Activated naive CD8-positive, alpha-beta T cell treated with anti-CD3 and anti-CD28 coated beads, Interleukin-2, amount 50 U/mL, for 16 hours (primary cell): ENCODE measurements at places on chromosomes 6 and 20.

DNA sequence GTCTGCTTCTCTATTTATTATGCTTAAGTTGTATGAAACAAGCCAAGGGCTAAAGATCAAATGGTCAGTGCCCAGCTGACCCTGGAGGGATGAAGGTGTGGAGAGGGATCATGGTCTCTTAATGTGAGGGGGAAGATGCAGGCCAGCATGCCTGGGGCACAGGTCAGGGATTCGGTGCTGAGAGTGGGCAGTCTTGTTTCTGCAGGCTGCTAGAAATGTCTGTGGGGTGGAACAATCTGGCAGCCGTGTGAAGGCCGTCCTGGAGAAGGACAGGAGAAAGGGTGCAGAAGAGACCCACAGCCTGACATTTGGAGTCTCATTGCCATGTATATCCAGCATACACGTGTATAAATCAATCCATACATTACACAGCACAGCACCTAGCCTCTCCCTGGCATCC lies 258.3 kb upstream of the MOCS1 start:
- DNase-seq, result no peak

DNA sequence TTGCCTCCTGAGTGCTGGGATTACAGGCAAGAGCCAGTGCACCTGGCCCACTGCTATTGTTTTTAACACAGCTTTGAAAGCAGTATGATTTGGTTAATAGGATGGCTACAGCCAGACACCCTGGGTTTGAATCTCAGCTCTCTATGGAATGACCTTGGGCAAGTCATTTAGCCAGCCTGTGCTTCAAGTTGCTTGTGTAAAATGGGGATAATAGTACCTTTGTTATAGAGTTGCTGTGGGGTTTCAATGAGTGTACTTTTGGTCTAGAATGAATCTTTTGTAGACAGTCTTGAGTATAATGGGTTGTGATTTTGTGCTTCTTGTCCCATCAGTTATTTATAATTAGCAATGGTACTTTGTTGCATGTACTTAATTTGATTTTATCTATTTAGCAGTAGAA lies 70.9 kb downstream of the JARID2 start:
- no peak for DNase-seq

GRCh38 chr6:104540743-104541142 lies 319.0 kb downstream of the HACE1 start:
- no peak for DNase-seq

DNA sequence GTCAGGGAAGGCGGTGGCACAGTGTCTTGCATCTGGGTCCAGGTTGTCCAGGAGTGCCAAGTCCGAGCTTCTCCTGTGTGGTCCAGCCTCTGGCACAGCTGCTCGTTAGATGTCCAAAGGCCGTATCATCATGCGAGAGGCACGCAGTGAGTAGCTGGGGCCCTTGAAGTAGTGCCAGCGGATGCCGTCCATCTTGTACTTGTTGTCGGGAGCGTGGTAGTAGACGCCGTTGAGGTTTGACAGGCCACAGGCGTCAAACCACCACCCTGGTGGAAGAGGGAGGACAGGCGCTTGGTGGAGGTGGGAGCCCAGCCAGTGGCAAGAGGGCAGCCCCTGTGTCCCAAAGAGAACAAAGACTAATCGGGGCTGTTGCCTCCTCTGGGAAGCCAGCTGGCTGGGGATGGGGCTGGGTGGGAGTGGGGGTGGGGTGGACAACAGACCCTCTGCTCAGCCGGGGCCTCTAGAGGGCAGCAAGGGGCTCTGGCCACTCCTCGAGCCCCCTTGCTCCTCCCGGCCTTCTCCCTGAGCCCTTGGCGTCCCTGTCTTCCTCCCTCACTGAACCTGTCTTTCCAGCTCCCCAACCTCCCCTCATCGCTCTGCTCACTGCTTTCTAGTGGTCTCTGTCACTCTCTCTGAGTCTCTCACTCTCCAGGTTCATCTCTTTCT lies 39.5 kb downstream of the FAM110A start:
- DNase-seq, result no peak

GRCh38 chr6:148891405-148891783 lies 144.6 kb downstream of the UST start:
- no peak for DNase-seq

DNA sequence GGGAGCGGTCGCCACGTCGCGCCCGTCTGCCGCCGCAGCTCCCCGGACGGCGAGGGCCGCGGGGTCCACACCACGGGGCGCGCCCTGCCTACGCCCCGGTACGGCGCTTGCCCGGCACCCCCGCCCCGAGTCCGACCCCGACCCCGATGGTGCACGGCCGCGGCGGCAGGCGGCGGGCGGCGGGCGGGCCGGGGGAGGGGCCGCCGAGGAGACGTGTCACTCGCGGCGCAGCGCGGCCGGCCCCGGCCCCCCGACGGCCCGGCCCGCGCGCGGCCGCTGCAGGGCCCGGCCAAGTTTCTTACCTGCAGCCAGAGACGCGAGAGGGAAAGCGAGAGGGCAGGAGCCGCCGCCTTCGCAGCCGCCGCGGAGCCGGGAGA lies 328 bp downstream of the RRBP1 start:
- no peak for DNase-seq

DNA sequence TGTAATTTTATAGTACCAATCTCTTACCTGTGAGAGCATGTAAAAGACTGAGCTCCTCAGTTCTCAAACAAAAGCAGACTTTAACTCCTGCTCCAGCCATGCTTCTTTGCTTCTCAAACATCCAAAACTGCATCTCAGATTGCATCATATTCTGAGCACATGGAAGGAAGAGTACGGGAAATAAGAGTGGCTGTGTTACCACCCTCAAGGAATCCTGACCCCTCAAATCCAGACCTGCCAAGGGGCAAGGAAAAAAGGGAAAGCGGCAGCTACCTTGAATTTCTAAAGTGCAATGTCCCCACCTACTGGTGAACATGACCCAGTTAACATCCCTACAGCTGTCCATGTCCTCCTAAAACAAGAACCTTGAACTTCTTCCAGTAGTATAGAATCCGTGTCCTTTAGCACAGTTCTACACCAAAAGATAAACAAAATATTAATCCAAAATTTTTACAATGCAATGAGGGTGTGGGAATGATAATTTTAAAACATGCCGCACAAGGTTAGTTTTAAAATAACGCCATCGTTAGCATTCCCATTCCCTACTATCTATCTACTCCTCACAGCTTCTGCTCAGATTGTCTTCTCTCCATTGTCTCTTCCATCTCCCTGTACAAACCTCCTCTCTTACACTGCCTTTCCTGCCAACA lies 34.1 kb upstream of the HLA-DQB1 start:
- no peak for DNase-seq

DNA sequence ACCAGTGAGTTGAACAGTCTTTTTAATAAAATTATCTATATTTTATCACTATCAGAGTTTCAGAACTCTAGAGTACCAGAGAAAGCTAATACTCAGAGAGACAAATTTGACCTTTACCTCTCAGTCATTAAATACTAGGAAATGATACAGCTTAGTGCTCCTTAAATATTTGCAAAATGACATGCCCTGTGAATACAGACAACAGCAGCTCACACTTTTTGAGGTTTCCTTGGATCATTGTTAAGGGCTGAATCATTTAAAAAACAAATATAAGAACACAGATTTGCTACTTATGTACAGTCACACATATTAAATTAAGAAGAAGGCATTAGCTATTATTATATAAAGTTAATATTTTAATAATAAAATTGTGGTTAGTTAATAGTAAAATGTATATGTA lies 1158.7 kb upstream of the EYS start:
- DNase-seq, result no peak

GRCh38 chr20:4791121-4791520 lies 69.4 kb downstream of the PRND start:
- no peak for DNase-seq

- DNase-seq, result no peak
Observed at GRCh38 chr6:37556881-37557644, 57.4 kb upstream of the CCDC167 start.

GRCh38 chr20:46367967-46368901 lies 38.2 kb downstream of the ELMO2 start:
- DNase-seq, result no peak

- DNase-seq, result peak; percentile 66
Observed at GRCh38 chr6:27753668-27754407, 158.4 kb downstream of the OR2B2 start.

- no peak for DNase-seq
Observed at GRCh38 chr6:105646391-105646867, 243.5 kb upstream of the PREP start.

GRCh38 chr20:2602046-2602735 lies 50.2 kb upstream of the NOP56 start:
- no peak for DNase-seq

DNA sequence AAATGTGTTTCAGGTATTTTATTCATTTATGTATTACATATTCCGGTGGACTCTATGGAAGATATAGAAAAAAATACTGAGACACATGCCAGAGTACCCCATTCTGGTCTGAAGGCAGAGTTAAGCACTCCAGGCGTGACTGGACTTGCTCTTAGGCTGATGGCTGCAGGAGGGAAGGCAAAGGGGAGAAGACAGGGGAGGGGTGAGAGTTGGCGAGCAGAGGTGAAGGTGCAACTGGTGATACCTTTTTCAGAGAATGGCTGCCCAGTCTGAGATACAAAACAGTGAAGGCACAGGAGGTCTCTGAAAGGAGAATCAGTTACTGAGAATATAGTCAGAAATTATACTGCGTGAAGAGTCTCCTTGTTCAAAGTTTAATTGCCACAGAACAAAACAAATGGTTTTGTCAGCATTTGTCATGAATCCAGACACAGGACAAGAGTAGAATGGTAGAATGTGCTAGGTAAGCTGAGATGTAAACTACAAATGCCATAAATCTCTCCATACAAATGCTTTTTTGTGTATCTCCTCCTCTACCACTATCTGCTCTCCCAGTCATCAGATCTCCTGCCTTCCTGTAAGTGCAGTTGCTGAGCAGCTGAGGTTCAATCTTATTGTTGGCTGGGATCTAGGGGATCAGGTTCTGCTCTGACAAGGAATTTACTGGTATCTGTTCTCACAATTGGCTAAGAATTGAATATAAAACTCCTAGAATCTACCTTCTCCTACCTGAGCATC lies 104.2 kb upstream of the DST start:
- no peak for DNase-seq

DNA sequence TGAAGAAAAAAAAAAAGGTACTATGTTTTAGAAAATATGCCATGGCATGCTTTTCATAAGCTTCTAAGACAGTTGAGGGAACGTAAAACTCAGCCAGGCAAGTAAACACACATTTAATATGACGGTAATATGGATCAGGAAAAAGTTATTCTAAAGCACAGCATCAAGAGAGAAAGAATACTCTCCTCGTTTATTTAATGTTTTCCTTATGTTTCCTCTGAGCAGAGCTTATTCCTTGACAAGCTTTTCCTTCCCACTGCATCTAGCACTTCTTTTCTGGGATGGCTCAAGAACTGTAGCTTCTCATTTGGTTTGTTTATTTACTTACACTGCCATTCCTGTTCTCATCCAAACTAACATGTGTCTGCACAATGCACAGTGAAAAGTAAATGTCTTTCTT lies 2.7 kb upstream of the RSPO3 start:
- DNase-seq, result no peak

- no peak for DNase-seq
Observed at GRCh38 chr6:78340755-78341154, 526.6 kb upstream of the IRAK1BP1 start.

DNA sequence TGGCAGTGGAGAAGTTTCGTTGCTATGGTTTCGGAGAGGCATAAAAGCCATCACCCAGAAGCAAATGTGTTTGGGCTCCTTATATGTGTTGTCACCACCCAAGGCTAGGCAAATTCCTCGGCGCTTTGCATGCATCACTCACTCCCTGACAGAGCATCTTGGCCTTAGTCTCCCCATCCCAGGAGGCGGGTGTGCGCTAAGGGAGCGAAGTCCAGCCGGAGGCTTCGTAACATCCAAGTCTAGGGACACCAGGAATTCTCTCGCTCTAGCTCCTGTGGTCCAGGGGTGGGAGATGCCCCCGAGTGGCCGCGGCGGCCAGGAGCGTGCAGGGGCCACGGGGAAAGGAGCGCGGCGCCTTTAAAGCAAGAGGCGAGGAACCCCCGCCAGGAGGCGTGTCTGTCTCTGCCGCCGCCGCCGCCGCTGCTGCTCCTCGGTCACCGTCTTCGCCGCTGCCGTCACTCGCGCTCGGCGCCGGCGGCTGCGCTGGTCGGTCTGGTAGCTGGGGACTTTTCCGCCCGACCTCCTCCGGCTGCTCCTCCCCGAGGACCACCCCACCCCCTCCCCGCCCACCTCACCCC lies at the start of gene GRIK2:
TSS of gene GRIK2 (plus strand) at position 458 of the 578 bp plus-strand sequence.
- DNase-seq, result no peak

DNA sequence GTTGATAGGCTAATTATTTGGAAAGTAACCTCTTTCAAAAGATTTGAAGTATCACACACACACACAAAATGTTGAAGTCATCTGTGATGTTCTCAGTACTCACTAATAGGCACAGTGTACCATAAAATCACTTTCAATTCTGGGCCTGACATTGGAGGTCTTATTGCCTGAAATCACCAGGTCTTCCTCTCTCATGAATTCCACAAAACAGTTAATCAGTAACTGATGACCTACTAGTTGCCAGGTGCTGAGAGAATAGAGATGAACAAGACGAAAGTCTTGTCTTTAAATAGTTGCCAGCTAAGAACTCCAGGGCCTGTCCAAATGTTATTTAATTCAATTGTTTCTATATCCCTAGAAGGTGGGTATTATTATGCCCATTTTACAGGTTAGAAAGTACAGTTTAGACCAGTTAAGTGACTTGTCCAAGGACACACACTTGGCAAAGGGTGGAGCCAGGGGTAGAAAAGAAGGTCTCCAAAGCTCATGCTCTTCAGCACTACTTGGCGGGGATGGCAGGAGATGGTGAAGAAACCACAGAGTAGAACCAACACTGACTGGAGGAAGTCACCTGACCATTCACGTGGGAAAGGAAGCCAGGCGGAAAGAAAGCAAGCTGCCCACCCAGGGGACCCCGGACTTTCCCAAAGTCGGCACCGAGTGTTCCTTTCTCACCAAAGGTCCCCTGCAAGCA lies 116.4 kb downstream of the KIF6 start:
- DNase-seq, result no peak

DNA sequence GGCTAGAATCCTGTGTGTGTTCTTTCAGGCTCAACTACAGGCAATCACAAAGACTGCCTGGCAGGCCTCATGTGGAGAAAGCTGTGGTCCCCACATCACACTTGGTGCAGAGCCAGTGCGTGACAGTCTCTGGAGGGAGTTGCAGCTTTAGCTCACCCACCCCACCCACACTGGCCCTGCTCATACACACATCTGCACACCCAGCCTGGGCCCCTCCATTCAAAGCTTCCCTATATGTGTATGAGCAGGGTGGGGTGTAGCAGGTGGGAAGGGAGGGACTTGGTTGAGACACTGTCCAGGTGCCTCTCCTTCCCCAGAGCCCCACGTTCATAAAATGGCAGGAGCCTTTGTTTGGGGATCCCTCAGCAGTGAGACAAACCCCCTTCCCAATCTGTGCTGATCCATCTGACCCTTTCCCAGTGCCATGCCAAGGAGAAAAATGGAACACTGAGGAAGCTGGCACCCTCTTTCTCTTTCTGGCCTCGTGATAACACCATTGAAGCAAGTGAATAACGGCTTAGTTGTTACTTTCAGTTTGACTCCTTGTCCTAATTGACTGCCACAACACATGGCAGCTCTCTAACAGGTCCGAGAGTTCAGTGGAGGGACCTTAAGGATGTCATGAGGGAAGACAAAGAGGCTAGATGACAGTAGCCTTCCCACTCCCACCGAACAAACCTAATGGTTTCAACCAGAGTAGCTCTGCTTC lies 53.8 kb upstream of the NRSN1 start:
- no peak for DNase-seq
